ENCODE measurements at places on chromosomes 11 and 22. TPM values are rescaled to one million over a fixed set of nuclear protein-coding genes. Genes with fewer than 3 reads are reported as not detected.

The RAB39A gene
- 0.09 TPM for total RNA-seq

The FGF19 gene
- total RNA-seq, result not detected

The CCDC87 gene
- total RNA-seq, result 0.28 TPM

The GATD1 gene
- total RNA-seq, result 25.9 TPM

The LRRC4C gene
- total RNA-seq, result not detected

Data from endothelial cell of coronary artery (primary cell).